Aortic smooth muscle cell (primary cell): ENCODE measurements at places on chromosomes 5 and 9. TPM values are rescaled to one million over a fixed set of nuclear protein-coding genes. Genes with fewer than 3 reads are reported as not detected.

The CCIN gene
- total RNA-seq: 0.50 and 0.92 TPM in 2 replicates

The IRX1 gene
- 0.50 and 0.53 TPM in 2 replicates for total RNA-seq

The ZNF454 gene
- 1.1 and 1.6 TPM in 2 replicates for total RNA-seq

The SPINK5 gene
- total RNA-seq: 0.13 TPM in 1 of 2 replicates, not detected in the other

The CBY3 gene
- total RNA-seq: 0.12 TPM in 1 of 2 replicates, not detected in the other

The PNPLA7 gene
- total RNA-seq: 1.3 and 1.7 TPM in 2 replicates

The CYLC2 gene
- total RNA-seq: not detected in 2 replicates

The ADAMTS13 gene
- total RNA-seq: 1.8 and 2.0 TPM in 2 replicates

The UNC13B gene
- 34.3 and 35.1 TPM in 2 replicates for total RNA-seq

The PLCXD3 gene
- total RNA-seq: 0.53 and 1.9 TPM in 2 replicates

The MPDZ gene
- 48.6 and 59.3 TPM in 2 replicates for total RNA-seq

The KIF4B gene
- total RNA-seq: under 0.01 TPM in 1 of 2 replicates, not detected in the other

The SGTB gene
- total RNA-seq: 11.8 and 13.6 TPM in 2 replicates
